ENCODE measurements at places on chromosomes 6 and 20. TPM values are rescaled to one million over a fixed set of nuclear protein-coding genes. Genes with fewer than 3 reads are reported as not detected.

GRCh38 chr20:48295966-48296421, 510.7 kb upstream of the SULF2 start:
- DNase-seq: peak; percentile 82

DNA sequence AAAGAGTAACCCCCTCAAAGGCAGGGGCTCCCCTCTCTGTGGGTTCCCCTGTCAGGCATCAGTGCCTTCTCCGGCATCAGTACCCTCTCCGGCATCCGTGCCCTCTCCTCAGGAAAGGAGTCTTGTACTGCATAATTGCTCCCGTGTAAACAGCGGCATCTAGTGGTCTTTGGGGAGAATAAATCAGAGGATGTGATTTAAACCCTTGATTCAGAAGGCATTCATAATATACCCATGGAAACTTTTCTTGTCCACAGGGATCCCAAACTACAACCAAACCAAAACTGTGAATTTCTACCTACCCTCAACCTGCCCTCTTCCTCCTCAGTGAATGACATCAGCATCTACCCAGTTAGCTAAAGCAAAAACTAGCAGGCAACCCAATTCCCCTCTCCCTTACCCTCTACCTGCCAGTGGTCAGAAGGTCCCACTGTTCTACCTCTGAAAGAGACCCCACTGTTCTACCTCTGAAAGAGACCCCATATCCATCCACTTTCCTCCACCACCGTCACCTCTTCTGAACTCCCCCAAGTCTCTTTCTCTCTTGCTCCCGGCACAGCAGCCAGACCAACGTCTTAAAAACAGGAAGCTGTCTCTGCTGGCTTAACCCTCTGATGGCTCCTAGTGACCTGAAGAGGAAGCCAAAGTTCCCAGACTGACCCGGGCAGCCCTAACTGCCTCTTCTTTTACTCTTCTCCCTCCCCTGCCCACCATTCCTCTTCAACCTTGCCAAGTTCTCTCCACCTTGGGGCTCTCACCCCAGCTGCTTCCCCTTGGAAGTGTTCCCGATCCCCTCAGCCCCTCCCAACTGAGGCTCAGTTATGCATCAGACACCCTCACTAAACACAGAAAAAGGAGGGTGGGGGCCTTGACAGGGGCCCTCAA, 27.2 kb downstream of the UBE2V1 start:
- DNase-seq: peak; percentile 71

DNA sequence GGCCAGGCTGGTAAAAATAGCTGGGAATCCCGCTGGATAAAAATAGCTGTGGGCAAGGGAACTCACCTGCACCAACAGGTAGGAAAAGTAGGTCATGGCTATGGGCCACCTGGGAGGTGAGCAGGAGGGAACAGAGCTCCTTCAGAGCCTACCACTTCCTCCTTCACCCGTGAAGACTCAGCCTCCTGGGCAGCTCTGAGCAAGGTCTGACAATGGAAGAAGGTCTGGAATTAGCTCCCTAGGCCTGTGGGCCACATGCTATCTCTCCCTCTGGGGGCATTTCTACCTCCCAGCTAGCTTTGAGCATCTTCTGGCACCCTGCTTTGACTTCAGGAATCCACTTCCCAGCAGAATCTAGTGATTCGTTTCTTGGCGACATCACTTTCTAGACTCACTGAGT, 153.9 kb downstream of the MRPL14 start:
- DNase-seq: peak; percentile 38

The NKX2-4 gene
- not detected for polyA plus RNA-seq

DNA sequence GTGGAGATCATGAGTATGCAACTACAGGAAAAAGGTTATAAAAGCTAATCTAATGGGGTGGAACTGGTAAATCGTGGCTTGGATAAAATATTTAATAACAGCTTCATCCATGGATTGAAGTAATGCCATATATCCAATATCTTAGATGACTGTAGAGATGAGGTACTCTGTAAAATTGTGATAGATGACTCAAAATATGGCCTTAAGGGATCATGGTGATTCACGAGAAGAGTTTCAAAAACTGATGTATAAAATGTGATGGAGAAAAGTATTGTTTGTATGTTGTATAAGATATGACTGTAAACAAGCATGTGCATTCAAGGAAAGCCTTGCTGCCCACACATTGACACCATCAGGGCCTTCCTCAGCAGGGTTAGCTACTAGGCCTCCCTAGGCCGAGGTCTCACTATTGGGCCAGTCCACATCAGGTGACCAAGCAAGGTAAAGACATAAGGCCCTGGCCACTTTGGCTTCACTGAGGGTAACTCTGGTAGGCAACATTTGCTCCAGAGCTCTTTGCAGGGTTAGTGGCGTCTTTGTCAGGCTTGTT, 17.7 kb upstream of the CCN6 start:
- DNase-seq: peak; percentile 63

DNA sequence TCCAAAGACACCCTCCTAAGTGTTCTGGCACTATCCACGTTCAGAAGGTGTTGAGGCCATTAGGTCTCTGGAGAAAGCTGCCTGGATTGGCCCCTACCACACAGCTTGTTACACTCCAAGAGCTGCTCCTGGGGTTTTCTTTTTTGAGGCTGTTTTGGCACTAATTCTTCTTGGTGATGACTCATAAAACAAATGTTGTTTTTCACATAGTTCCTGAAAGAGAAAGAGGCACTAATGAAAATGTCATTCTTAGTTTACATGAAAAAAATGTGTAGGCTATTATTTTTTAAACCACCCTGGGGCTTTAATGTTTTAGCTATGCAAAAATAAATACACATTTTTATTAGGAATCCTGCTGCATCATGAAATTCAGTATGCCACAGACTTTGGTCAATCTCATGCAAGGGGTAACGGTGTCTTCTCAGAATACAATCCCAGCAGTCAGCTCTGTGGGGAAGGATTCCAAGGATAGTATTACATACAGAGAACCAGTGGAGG, 38.1 kb downstream of the TBPL1 start:
- peak; percentile 58 for DNase-seq

The WASF1 gene
- polyA plus RNA-seq: 24.6 TPM

- no peak for DNase-seq
Measured at GRCh38 chr6:89970072-89970471, 75.8 kb downstream of the GJA10 start.

DNA sequence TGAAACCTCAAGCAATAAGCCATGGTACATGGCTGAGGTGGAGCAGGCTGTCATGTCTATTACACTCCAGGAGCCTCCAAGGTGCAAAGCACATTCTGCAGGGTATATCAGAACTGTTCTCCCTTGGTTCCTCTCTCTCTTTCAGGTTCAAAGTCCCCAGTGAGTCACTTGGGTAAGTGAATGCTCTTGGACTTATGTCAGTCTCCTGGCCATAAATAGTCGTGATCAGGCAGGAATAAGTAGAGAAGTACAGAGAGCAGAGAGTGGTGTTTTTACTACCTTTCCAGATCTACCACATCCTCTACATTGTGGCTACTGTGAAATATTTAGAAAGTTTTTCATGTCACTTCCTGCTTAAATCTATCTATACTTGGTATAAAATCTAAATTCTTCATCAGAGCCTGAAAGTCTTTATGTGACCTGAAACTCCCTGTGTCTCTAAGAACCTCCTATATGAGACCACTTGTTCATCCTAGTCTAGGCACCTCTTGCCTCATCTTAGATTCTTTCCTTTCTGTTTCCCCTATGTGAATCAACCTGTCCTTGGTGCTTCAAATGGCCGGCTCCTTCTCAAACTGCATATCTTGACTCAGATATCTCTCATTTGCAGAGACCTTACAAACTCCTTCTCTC, 1077.6 kb upstream of the MAP3K7 start:
- DNase-seq: no peak

The CD83 gene
- polyA plus RNA-seq: 1.1 TPM

GRCh38 chr20:45742596-45742995, 20.4 kb downstream of the SPINT4 start:
- DNase-seq: no peak

GRCh38 chr6:33846226-33846625, 42.4 kb upstream of the MLN start:
- DNase-seq: peak; percentile 32

- DNase-seq: peak; percentile 97
Measured at GRCh38 chr6:157107915-157108651, 215.2 kb downstream of the TMEM242 start.

The CST4 gene
- polyA plus RNA-seq: not detected

All from GM23248 (cell line).